ENCODE measurements at places on chromosomes 5 and 9.

GRCh38 chr9:115362101-115362500 is 244.1 kb upstream of the TNC start:
- DNase-seq: no peak

GRCh38 chr5:14032918-14033317 is 88.4 kb upstream of the DNAH5 start:
- DNase-seq: no peak

DNA sequence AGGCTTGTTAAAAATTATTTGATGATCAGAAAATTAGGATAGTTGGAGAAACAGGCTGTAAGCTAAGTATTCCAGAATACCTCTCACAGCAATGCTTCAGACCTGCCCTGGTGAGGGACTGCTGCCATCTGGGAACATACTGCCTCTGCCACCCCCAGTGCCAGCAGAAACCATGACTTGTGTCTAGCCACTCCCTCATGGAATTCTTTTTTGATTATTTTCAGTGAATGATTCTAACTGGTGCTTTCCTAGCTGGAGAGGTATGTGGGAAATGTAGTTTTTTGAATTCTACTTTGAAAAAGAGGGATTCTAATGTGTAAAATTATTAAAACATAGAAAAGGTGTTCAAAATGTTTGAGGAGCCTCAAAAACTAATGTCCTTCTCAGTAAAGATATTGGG is 126.3 kb downstream of the HMHB1 start:
- DNase-seq: no peak

DNA sequence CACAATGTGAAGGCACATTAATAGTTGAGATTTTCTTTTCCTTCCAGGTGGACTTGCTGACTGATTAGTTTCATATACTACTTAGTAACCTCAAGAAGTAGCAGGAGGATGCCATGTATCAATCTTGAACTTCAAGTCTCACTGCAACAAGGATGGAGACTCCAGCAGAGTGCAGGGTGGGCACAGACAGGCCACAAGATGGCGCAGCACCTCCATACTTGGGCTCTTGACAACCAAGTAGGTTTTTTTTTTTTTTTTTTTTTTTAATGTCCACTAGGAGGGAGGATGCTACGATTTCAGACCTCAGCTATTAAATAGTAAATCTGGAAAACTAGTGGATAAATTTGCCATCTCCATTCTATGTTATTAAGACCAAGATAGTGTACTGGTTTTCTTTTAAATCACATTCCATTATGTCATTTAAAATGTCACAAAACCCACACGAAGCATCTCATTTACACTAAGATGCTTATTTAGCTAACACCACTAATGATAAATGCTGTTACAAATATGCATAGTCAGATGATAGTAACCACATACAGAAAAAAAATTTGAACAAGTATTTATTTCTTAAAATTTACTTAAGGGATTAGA is 58.6 kb downstream of the IL6ST start:
- DNase-seq: peak; percentile 88

DNA sequence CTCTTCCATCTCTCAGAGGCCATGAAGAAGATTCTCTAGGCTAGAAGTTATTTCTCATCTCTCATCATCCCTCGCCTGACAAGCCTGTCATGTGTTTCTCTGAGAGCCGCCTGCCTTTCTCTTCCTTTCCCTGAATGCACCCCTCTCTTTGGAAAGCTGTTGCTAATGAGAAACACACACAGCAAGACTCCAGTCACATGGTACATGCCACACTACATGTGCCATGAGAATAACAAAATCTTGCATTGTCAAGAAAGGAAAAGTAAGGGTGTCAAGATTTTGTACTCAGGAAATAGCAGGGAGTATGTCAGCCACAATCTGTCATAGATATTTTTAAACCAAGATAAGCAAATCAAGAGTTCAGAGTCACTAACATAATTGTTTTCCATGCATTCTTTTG is 8.9 kb downstream of the AGXT2 start:
- DNase-seq: no peak

- DNase-seq: no peak
Measured at GRCh38 chr5:52784737-52785136, 3.0 kb upstream of the ITGA1 start.

DNA sequence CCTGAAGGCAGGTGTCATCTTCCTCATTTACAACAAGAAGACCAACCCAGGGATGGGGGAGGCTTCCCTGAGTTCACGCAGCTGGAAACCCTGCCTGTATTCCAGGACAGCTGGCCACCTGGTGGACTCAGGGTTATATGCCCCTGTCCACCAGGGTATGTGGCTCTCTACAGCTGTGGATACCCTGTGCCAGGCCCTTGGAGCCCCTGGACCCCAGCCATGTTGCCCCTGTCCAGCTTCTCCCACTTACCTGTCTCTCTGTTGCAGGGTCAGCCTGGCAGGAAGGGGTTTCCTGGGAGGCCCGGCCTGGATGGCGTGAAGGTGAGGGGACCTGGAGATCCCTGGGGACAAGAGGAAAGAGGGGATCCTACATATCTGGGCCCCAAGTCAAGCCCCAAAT is 79.7 kb upstream of the ORM1 start:
- DNase-seq: no peak

DNA sequence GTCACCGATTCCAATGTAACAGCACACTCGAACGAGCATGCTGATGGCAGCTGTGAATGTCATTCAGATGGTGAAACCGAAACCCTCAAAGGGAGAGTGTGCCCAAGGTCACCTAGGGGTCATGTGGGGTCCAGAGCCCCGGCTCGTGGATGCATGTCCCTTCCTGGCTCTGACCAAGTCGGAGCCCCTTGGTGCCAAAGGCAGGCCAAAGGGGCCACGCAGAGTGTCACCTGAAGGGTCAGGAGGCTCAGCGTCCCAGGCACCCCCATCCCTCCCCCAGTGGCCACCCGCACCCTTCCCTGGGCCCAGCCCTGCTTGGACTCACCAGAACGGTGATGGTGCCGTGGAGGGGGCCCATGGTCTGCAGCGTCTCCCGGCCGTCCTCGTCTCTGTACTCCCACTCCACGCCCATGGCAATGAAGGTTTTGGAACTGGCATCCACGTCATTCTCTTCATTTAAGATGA is 69.5 kb downstream of the ZNF354C start:
- no peak for DNase-seq

DNA sequence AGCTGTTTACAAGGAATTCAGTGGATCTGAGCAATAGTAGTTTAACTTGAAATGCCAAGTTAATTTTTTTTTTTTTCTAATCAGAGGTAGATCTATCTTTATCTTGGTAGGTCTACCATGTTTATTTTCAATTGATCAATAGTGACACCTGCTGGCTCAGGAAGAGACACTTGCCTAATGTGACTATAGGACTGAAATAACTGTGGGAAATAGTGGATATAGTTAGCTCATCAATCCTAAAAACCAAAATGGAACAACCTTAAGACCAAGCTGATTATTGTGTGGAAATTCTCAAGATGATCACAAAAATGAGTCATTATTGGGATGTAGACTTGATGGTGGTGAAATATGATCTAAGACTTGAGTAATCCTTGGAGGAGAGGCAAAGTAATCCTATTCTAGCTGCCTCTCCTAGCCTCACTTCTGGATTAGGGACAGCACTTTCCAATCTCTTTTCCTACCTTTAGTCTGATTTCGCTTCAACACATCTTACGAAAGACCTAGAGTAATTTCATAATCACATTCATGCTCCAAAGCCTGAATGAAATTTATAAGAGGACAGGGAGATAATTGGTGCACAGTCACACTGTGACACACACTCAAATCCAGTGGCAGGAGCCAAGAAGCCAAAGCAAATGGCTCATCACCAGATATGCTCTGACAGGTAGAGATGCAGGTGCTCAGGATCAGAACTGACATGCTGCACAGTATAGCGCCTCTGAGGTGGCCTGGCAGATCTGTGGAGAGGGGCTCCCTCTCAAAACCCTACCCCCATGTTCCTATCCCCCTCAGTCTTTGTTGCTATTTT is 156.3 kb downstream of the HMHB1 start:
- DNase-seq: peak; percentile 63

DNA sequence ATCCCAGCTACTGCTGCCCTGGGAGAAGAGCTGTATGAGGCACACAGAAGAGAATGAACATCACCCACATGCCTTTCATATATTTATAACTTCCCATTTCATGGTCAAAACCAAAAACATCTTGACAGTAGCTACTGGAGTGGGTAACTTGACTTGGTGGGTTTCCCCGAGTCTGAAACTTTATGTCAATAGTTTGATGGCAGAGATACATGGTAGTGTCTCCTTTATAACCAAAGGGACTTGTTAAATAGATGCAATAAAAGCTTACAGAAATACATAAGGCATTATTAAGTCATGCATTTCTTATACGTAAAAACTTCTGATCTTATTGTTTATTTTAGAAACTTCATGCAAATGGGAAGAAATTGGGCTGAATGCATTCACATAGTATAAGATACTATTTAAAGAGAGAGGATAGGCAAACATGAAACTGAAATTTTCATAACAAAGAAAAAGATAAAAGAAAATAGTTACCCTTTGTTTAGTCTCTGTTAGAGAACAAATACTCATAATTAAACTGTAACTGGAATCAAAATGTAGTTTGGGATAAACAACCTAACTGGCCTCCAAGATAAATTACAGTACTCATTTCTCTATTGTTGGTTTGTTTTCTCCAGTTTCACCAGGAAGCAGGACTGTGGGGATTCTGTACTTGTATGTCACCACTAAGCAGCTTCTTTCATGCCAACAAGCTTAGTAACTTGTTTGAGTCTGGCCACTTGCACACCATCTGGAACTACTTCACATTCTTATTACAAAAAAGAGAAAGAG is 459.3 kb upstream of the MEF2C start:
- DNase-seq: peak; percentile 62

DNA sequence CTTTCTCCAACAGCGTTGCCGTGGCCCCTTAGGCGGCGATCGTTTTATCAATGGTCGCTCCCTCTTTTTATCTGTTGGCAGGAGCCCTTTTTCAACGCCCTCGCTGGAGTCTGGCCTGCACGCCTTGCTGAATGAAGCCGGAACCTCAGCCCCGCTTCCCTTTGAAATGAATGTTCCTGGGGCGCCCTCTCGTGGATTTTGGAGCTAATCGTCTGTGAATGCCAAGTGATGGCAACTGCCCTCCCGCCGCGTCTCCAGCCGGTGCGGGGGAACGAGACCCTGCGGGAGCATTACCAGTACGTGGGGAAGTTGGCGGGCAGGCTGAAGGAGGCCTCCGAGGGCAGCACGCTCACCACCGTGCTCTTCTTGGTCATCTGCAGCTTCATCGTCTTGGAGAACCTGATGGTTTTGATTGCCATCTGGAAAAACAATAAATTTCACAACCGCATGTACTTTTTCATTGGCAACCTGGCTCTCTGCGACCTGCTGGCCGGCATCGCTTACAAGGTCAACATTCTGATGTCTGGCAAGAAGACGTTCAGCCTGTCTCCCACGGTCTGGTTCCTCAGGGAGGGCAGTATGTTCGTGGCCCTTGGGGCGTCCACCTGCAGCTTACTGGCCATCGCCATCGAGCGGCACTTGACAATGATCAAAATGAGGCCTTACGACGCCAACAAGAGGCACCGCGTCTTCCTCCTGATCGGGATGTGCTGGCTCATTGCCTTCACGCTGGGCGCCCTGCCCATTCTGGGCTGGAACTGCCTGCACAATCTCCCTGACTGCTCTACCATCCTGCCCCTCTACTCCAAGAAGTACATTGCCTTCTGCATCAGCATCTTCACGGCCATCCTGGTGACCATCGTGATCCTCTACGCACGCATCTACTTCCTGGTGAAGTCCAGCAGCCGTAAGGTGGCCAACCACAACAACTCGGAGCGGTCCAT is 10.0 kb downstream of the S1PR3 start:
- DNase-seq: peak; percentile 70

GRCh38 chr9:89797255-89797654 is 192.4 kb downstream of the GADD45G start:
- DNase-seq: no peak

DNA sequence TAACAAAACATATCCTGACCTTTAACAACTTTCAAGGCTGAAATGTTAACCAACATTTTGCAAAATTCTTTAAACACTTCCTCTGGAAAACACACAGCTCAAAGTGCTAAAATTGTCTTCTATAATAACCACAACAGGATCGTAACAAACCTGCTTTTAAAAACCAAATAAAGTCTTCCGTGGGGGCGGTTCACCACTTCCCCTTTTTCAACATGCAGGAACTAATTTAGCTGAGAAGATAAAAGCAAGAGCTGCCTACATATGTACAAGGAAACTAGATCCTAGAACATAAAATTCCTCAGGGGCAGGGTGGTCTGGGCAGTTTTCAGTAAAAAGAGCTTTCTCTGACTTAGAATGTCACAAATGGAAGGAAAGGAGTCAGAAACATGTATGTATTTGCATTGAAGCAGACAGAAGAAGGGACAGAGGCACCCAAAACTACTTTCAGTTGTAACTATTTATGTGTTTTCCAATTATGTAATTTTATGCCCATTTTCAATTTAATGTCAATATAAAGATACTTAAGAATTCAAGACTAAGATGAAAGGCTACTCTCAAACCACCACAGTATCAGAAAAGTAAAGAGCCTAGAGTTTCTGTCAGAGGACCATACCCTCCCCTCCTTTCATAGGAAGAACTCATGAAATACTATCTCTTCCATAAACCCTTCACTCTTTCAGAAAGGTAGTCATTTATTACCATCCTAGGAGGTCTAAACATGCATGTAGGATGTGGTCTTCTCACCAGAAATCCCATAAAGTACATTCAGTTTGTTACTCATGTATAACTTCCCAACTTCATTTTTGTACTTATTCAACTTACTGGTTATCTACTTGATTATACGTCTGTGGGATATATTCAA is 185.9 kb upstream of the RASA1 start:
- no peak for DNase-seq

GRCh38 chr5:56676091-56676768 is 139.1 kb upstream of the MAP3K1 start:
- DNase-seq: no peak

GRCh38 chr5:113115061-113115460 is 138.5 kb downstream of the DCP2 start:
- no peak for DNase-seq

DNA sequence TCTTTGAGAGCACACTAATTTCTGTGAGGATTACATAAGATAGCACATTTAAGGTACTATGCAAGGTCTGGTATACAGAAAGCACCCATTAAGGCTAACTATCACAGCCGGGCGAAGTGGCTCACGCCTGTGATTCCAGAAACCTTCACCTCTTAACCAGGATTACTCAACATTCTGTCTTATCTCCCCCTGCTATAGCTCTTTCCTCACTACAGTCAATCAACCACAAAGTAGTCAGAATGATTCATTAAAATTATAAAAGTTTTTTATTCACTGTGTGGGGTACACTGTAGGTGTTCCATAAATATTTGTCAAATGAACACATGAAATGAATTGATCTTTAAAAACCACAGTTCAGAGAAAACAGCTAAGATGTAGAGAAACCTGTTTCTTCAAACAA is 48.7 kb downstream of the CHD1 start:
- DNase-seq: no peak

DNA sequence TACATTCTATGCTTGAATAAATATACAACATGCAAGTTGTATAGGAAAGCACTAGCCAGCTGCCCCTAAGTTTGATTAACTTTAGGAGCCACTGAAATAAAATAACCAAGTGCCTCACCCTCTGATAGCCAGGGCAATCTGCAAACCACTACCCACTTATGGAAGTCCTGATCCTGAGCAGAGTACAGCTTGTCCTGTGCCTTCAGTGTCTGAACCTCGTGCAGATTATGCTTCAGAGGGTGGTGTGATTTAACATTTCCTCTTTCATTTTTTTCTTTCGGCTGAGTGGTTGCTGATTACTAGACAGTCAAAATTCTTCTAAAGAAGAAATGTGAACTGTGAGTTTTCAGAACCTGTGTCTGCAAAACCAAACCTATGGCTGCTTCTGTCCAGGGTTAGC is 327.7 kb downstream of the PIK3R1 start:
- no peak for DNase-seq

All from fibroblast of the conjunctiva (primary cell).